Tibial artery (tissue), 4 donors: ENCODE measurements at places on chromosomes 11 and 22.
A peak's percentile ranks its signal among the peaks of the same experiment; 100 is the strongest.

- no peak for DNase-seq
Observed at GRCh38 chr11:57422669-57423068, 4.3 kb downstream of the SLC43A3 start.

DNA sequence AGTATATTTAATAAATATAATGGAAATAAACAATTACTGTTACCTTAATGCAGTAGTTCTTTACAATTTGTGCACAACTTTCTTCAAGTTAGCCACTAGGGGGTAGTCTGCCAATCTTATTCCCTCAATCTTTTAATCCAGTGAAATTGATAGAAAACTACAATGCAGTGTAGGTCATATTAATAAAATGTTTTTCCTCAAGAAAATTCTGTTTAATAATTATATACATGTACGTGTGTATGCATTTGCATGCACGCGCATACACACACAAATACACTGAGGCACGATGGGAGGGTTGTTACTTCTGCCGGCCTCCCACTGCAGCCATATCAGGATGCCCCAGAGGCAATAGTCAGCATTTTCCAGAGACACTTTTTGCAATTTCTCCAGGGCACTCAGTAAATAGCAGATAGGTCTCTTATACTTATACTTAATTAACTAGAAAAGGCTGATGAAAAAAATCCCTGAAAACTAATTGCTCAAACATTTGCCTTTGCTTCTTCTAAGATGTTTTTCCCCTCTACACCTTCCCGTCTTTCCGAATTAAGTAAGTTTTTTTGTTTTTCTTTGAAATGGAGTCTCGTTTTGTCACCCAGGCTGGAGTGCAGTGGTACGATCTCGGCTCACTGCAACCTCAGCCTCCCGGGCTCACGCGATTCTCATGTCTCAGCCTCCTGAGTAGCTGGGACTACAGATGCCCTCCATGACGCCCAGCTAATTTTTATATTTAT is 3.1 kb downstream of the GAB2 start:
- DNase-seq: no peak

DNA sequence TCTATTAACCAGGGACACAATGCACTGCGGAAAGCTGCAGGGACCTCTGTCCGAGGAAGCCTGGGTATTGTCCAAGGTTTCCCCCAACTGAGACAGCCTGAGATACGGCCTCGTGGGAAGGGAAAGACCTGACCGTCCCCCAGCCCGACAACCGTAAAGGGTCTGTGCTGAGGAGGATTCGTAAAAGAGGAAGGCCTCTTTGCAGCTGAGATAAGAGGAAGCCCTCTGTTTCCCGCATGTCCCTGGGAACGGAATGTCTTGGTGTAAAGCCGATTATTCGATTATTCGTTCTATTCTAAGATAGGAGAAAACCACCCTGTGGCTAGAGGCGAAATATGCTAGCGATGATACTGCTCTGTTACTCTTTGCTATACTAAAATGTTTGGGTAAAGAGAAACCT is 5.2 kb downstream of the BET1L start:
- no peak for DNase-seq

DNA sequence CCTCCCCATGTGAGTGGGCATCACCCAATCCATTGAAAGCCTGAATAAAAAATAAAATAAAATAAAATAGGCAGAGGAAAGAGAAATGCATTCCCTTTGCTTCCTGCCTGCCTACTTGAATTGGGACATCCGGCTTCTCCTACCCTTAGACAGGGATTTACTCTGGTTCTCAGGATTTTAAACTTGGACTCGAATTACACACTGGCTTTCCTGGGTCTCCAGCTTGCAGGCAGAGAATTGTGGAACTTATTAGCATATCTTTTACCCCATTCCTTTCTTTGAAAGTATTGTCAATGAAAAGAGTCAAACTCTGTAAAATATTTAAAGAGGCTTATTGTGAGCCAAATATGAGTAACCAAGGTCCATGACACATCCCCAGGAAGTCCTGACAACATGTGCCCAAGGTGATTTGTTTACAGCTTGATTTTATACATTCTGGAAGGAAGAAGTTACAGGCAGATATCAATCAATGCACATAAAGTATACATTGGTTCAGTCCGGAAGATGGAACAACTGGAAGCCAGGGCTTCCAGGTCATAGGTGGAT is 78.4 kb upstream of the CCDC90B start:
- DNase-seq: no peak

DNA sequence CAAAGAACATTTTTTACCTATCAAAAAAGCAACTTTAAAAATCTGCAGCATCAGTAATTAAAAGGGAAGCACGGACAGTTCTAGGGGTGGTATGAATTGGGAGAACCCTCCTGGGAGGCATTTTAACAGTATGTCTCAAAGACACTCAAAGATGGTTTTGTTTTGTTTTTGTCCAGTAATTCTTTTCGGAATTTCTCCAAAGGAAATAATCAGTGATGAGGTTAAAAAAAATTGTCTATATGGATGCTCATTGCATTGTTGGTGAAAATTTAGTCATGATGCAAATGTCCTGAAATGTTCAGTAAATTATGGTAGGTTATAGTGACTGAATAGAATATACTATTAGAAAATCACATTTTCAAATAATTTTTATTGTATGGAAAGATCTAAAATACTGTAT is 115.1 kb downstream of the ATXN10 start:
- no peak for DNase-seq

DNA sequence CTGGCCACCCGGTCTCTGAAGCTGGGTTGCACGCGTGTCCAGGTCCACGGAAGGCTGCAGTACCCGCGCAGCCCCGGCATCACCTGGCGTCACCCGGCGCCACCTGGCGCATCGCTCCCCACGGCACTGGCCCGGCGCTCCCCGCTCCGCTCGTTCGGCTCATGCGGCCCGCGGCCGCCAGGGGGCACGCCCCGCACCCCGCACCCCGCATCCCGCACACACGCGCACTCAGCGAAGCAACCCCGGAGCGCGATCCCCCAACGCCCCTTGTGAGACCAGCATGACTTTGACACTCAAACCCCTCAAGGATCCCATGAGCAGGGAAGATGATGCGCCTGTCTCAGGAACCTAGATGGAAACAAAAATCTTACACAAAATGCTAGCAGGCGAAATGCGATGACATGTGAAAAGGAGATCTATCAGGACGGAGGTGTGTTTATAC is 11.9 kb downstream of the B3GNT6 start:
- DNase-seq: no peak

- DNase-seq: no peak
Observed at GRCh38 chr11:69942333-69942820, 123.2 kb upstream of the FGF3 start.

GRCh38 chr11:62359475-62359874 is 22.2 kb downstream of the ASRGL1 start:
- DNase-seq: no peak

DNA sequence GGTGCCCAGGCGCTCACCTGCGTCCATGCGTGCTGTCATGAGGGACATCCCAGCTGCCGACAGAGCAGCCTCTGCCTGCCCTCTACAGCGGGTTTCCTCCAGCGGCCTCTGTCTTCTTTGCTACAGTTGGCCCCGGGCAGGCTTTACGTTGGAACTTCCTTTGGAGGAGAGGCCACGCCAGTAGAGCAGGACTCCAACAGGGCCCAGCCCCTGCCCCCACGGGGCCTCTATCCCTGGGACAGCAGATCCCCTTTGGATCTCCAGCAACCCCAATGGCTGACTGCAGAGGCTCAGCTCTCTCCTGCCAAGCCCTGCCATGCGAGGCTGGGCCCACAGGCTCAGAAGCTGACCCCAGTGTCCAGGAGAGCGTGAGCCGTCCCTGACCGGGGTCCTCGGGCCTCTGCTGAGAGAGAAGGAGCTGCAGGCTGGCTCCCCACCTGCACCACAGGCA is 12.1 kb downstream of the TRPM5 start:
- DNase-seq: peak; percentile 51

DNA sequence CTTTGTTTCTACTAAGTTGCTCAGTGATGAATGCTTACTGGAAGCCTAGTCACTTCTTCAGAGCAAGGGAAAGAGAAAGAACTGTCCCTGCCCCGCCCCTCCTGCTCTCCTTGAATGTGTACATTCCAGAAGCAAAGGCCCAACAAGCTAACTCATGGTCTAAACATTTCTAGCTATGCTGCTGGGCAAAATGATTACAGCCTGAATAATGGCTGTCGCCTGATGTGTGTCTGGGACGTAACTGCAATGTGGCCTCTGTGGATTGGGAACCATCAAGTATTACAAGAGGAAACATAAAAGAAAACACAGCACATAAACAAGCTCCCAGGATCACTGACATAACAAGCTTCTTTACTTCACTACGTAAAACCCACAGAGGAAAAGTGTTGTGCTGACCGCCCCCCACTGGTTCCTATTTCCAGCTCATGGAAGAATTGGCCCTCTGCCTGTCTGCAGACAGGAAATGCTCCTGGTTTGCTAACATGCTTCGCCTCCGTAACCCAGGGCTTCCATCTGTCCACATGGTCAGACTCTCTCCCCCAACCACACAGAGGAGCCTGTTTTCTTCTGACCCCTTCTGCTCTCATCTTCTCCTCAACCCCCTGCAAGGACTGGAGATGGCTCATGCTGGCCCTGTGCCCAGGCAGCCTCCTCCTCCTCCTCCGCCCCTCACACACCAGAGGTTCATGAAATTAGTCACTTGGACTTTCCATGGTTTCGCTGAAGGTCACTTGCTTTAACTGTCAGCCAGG is 187.2 kb downstream of the MAML2 start:
- peak; percentile 85 for DNase-seq

GRCh38 chr22:43847376-43848289 is 14.7 kb downstream of the SULT4A1 start:
- DNase-seq: no peak

GRCh38 chr11:10401256-10401655 is 53.8 kb upstream of the AMPD3 start:
- DNase-seq: no peak

DNA sequence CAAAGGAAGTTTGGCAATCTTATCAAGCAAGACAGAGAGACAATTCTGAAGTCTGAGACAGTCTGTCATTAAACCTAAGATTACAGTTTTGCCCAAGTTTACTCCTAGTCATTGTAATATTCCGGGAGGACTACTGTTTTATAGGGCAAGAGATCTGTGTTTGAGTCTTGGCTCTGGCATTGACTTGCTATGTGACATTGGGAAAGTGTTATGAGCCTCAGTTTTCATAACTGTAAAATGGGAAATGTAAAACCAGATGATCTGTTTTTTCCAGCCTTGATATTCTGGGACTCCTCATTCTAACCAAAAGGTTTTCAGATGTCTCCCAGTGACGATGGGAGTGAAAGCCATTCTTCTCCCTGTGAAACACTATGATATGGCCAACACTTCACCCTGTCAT is 24.3 kb upstream of the SLCO2B1 start:
- DNase-seq: no peak

GRCh38 chr11:10526974-10527918 is 13.7 kb downstream of the RNF141 start:
- DNase-seq: no peak

- no peak for DNase-seq
Observed at GRCh38 chr22:47298017-47298785, 535.8 kb downstream of the TBC1D22A start.

- DNase-seq: no peak
Observed at GRCh38 chr11:313787-314553, at the start of gene IFITM1. Gene IFITM1 (plus strand): TSS chr11:314040. CDS start chr11:314171, 131 bp downstream.

DNA sequence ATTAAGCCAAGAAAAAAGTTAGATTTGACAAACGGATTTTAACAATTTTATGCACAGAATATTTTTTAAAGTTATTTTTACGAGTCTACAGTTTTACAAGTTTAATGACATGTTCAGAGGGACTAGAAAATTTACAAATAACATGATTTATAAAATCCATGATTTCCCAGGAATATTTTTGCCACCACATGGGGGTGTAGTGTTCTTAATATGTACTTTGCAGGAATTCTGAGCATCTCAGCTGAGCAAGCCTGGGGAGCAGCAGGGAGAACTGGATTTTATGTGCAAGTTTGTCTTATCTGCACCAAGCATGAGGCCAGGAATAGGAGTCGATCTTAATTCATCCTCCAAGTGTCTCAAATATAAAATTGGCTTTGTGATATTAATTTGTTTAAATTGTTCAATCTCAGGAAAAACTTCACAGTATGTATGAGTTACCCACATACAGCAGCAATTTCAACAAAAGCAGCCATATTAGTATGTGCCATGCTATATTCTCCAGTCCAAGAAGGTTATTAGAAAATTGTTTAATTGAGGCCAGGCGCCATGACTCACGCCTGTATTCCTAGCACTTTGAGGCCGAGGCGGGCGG is 826.3 kb downstream of the DLG2 start:
- no peak for DNase-seq

GRCh38 chr11:93256623-93257022 is 58.8 kb upstream of the SLC36A4 start:
- DNase-seq: no peak

DNA sequence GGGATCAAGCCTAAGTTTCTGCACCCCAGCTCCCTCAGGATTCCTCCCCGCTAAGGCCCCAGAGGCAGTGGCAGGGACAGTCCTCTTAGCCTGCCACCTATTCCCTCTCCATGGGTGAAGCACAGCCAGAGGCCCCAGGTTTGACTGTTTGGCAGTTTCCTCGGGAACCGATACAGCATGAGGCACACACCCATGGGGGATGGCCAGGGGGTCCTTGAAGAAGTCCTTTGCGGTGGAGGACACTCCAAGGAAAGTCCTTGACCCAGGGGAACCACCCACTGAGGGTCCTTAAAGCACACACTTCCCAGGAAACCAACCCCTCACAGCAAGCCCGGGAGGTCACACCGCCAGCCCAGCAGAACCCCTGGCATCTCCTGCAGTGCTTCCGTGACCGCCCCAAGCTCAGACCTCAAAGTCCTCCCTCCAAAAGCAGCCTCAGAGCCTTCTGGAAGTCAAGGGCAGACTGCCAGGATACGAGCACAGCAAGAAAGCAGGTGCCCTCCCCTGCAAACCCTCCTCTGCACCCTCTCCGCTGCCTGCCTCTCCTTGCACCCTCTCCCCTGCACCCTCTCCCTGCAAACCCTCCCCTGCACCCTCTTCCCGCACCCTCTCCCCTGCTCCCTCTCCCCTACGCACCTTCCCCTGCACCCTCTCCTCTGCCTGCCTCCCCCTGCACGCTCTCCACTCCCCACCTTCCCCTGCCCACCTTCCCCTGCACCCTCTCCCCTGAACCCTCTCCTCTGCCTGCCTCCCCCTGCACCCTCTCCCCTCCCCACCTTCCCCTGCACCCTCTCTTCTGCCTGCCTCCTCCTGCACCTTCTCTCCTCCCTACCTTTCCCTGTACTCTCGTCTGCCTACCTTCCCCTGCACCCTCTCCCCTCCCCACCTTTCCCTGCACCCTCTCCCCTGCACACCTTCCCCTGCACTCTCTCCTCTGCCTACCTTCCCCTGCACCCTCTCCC is 1.4 kb downstream of the SIGIRR start:
- no peak for DNase-seq

GRCh38 chr11:27233654-27234042 is 129.4 kb downstream of the CCDC34 start:
- DNase-seq: no peak

GRCh38 chr22:43270314-43270908 is 72.8 kb downstream of the SCUBE1 start:
- DNase-seq: no peak

- peak; percentile 91 for DNase-seq
Observed at GRCh38 chr11:61949169-61950034, 749 bp upstream of the BEST1 start.

DNA sequence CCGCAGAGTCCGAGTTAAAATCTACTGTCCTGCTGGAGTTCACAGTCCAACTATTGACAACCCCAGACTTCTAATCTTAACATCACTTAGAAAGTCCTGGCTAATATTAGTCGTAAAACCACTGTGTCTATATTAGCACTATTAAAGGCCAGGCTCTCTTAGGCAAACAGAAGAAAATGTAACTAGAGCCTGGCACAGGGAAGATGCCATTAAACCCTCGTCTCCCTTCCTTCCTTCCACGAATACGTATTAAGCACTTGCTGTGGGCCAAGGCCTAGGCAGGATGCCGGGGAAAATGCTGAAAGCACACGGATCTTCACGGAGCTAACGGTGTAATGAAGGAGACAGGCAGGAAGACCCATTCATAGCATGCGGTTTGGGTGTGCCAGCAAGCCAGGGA is 81.5 kb upstream of the LMO1 start:
- no peak for DNase-seq
